ENCODE measurements at places on chromosomes 5 and 9. TPM values are rescaled to one million over a fixed set of nuclear protein-coding genes. Genes with fewer than 3 reads are reported as not detected.

DNA sequence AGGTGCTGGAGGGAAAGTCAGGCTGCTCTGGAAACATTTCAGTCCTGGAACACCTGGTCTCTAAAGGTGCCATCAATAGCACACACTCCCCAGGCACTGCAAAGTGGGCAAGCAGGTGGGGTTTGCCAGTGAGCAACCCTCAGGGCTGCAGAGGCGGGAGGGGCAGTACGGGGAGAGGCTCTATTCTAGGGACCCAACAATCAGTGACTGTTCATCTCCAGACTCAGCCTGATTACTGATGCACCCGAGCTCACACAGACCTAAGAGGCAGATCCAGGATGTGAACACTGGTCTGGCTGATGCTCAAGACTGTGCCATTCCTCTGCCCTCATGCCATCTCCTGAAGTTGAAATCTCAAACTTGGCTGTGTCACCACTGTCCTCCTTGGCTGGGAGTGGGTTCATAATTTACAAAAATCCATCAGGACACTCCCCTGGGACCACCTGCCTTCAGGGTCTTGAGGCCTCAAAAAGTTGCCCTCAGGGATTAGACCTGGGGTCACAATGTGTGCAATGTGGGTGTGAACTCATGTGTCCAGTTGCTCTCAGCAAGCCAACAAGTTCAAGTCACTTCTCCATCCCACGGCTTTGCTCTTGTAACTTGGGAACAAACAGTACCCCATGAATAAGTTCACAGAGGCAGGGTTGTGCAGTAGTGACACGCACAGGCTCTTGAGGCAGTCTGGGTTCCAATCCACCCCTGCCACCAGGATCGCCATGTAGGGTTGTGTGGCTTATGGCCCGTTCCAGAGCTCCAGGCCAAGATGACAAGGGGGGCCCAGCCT lies 19.9 kb upstream of the KCNMB1 start:
- DNase-seq, result no peak

DNA sequence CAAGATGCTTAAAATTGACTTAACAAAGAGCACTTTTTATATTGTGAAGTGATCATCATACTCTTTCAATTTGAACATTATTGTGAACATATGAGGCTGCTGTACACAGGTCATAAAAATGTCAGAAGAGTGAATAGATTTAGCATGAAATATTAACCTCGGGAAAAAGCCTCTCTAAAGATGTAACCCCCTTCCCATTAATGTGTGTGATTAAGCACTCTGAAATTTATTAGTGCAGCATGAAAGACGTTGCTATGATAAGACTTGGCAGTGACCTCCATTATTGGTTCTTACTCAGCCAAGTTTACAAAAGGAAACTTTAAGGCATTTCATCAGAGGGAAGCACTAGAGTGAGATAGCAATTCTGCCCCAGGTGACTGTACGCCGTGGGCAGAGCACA lies 326.5 kb downstream of the NTRK2 start:
- DNase-seq, result no peak

DNA sequence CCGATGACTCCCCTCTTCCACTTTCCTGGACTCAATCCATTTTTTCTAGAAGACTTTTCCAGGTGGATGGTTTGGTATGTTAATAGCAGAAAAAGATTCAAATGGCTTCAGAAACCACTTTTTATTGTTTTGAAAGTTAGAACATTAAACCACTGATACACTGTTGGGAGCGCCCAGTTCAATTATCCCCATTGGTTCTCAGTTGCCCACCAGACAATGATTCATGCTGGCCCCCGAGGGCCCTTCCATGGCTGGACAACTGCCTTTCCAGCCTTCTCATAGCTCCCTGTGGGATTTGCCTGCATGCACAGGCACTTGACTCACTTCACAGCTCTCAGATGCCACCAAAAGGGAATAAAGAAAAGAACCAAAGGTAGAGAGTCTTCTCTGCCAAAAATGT lies 21.3 kb upstream of the ANKRD34B start:
- no peak for DNase-seq

DNA sequence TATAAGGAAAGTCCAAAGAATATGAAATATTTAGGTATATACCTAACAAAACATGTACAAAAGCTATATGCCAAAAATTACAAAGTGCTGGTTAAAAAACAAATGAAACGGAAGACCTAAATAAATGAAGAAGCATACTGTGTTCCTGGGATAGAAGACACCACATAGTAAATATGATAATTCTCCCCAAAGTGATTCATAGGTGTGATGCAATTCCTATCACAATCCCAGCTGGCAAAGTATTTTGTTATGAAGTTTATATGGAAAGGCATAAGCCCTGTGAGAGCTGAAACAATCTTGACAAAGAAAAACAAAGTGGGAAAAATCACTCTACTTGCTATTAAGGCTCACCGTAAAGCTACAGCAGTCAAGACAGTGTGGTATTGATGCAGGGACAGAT lies 2.6 kb upstream of the SMIM23 start:
- no peak for DNase-seq

DNA sequence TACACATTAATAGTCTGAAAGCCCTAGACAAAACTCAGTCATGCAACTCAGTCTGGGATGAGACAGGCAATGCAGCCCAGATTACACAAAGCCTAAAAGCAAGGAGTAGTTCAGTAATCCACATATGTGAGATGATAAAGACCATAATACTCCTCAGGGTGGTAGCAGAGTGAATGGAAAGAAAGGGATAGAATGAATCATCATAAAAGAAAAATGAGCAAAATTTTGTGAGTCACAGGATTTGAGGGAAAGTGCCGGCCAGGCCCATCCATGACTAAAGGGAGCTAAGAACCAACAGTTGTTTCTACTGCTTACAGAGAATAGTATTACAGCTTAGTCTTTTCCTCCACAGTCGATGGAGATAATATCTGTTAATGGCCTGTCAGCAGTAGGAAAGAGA lies 90.0 kb upstream of the POU5F2 start:
- DNase-seq, result no peak

GRCh38 chr5:106303911-106304310 lies 1366.8 kb downstream of the EFNA5 start:
- DNase-seq, result no peak

DNA sequence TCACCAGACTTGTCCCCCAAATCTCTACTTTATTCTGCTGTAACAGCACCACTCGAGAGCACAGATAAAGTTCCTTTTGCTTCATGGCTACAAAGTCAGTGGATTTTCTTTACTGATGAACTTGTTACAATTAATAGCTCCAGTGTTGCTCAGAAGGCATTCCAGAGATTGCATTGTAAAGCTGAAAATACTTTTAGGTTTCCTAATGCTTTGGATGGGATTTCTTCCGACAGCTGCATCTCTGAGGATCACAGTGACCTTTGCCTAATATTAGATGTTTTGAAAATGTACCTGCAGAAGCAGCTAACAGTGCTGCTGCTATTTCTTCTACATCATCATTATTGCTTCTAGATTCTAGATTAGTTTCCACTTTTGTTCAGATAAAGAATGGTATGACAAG lies 58.8 kb upstream of the TMEM171 start:
- no peak for DNase-seq

DNA sequence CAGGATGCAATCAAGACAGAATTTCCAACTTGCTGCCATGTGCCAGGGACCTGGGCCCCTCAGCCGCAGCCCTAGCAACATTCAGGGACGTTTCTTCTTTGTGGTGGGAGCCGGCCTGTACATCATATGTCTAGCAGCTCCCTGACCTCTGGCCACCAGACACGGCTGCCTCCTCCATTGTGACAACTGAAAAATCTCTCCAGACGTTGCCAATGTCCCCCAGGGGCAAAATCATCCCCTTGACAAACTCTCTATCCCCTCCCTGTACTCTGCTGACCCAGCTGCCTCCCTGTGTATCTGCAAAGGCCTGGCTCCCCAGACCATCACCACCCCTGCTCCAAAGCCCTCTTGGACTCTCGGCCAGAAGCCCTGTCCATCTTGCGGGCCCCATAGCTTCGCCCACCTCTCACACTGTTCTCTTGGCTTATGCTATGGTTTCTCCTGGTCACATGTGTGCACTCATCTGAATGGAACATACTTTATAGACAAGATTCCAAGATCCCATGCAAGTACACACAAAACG lies 40.8 kb downstream of the BICD2 start:
- DNase-seq, result no peak

GRCh38 chr9:76692458-76693129 lies 71.6 kb upstream of the PCA3 start:
- no peak for DNase-seq

- no peak for DNase-seq
These were observed 18.0 kb downstream of the MTRR start for GRCh38 chr5:7886849-7887475.

GRCh38 chr9:130634191-130634768 lies 30.1 kb upstream of the PRDM12 start:
- DNase-seq, result no peak

- no peak for DNase-seq
These were observed 114.9 kb upstream of the KLF9 start for GRCh38 chr9:70529377-70529776.

DNA sequence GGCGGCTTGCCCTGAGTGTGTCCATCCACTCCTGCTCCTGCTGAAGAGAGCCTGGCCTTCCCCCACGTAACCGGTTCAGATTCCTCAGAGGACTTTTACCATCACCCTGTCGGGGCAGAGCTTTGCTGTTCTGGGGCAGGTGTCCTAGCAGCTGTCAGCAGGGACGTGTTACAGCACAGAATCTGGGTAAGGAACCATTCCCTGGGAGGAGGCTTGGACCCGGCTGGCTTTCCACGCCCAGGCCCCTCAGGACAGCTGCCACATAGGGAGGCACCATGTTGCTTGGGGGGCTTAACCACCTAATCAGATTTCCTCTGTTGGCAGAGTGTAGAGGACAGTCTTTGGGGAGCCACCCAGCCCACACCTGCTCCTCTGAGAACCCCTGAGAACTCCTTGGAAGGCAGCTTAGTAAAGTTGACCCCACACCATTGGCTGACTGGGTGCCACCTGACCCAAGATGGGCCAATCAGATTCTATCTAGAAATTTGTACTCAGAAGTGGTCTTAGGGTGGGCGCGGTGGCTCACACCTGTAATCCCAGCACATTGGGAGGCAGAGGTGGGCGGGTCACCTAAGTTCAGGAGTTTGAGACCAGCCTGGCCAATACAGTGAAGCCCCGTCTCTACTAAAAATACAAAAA lies 23.3 kb upstream of the EEIG1 start:
- no peak for DNase-seq

DNA sequence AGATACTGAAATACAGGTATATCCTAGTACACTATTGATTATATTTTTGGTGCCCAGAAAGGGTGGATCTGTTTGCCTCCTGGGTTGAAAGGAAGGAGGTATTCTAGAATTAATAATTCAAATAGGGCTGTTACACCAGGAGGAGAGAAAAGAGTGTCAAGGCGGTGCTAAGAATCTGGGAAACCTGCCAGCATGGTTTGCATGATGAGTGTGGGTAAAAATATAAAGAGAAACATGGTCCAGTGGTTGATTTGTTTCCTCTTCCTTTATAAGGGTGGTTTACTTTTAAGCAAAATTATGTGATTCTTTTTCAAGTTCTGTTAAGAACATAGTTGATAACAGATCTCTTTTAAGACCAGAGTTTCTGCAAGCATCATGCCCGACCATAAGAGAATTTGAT lies 69.4 kb upstream of the NFIB start:
- no peak for DNase-seq

GRCh38 chr5:158809936-158810335 lies 289.8 kb downstream of the EBF1 start:
- DNase-seq, result no peak

- DNase-seq, result no peak
These were observed 293.2 kb upstream of the WWC1 start for GRCh38 chr5:167998148-167998767.

- no peak for DNase-seq
These were observed 197.2 kb downstream of the PARP8 start for GRCh38 chr5:50863534-50864170.

- DNase-seq, result no peak
These were observed 480.7 kb downstream of the DMAC1 start for GRCh38 chr9:7318920-7319319.

Gene PCDHA2
- not detected for total RNA-seq

Gene CAVIN4
- total RNA-seq, result 102 TPM

Gene SMIM23
- total RNA-seq, result not detected

Gene FBLL1
- total RNA-seq, result 1.5 TPM

Gene ZNF608
- 18.8 TPM for total RNA-seq

Gene NR2F1-AS1
- total RNA-seq, result 0.89 TPM

Gene FCN2
- total RNA-seq, result not detected

Gene DOCK8
- 2.4 TPM for total RNA-seq

Gene ANKRD31
- 0.13 TPM for total RNA-seq

Gene ACSL6
- total RNA-seq, result 4.5 TPM

Gene STK32A
- total RNA-seq, result 0.92 TPM

Gene TMEM167A
- 48.5 TPM for total RNA-seq

All from cardiac septum (tissue), 1 donor.